Activated effector memory CD4-positive, alpha-beta T cell treated with Interleukin-2 at 50 U/mL for 16 hours (primary cell): ENCODE measurements at places on chromosomes 2 and 18.

GRCh38 chr2:219517954-219518778, 3.9 kb downstream of the ASIC4 start:
- DNase-seq: no peak

DNA sequence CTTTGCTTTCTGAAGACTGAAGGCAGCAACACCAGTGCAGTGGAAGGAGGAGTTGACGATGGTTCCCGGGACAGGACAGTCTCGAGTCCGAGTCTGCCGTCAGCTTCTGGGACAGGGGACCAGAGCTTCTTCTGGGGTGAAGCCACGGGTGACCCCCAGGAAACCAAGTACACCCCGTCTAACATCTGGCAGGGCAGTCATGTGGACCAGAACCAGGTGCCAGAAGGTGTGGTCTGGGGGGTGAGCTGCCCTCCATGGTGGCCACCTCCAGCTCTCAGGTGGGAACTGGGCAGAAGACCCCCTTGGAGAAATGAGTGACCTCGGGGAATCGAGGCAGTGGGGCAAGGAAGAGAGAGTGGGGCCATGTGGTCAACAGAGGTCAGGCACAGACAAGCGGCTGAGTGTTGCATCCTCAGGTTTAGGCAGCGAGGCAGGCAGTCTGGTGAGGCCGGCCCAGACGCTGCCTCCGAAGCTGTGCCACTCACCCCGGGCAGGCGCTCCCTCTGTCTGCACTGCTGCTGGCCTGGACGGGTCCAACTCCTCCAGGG, 204.3 kb downstream of the HDAC4 start:
- DNase-seq: no peak

DNA sequence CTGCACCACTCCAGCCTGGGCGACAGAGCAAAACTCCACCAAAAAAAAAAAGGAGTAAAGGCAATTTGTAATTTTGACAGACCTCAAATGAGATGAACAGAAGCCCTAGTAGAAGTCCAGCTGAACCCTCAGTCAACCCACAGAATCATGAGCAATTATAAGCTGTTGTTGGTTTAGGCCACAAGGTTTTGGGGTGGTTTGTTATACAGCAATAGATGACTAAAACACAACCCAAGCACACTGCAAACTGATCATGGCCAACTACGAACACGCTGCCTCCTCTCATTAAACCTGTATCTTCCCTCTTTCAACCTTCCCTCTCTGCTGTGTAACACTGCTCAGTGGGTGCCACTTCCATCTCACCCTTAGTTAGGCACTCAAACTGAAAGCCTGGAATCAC, 22.1 kb downstream of the AAK1 start:
- DNase-seq: no peak

DNA sequence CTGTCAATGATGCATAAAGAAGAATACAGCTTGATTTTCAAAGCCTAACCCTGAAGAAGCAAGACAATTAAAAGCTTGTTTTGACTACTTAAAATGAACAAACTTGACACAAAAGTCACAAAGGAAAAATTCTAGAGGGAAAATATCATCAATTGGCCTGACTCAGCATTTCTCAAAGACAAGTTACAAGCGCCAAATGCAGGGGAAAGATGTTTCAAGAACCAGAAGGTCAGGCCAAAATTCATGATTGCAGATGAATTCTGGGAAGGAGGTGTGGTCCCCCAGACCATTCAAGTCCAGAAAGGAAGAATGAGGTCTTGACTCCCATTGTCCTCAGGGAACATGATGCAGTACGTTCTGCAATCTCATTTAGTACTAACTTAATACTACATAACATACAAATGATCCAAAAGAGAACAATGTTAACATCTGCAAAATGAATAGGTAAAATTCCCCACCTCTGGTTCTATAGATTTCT, 64.5 kb downstream of the FAM210A start:
- DNase-seq: no peak

- no peak for DNase-seq
Measured at GRCh38 chr2:117963446-117963845, 50.4 kb downstream of the CCDC93 start.

- DNase-seq: no peak
Measured at GRCh38 chr2:138335036-138335435, 166.5 kb upstream of the SPOPL start.

DNA sequence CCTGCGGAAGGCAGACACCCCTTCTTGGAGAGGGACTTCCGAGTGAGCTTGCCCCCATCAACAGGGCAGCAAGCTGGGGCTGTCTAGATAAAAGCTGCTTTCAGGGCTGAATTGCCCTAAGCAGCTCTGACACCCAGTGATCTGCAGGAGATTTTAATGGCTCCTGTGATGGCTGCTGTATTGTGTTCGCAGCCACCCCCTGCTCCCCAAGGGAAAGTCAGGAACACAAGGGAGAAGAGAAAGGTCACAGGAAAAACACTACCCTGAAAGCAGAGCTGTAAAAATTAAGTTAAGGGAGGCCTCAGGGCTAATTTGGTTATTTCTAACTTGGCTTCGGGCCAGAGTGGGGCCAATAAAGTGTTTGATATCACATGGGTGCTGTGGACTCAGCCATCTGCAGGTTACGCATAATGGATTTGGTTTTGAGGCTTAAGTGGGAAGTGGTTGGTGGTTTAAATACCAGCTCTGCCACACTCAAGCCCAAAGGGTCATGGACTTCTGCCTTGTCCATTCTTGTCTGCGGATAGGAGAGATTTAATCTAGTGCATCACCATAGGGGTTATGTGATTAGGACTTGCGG, 147.6 kb downstream of the CLIP4 start:
- DNase-seq: no peak

DNA sequence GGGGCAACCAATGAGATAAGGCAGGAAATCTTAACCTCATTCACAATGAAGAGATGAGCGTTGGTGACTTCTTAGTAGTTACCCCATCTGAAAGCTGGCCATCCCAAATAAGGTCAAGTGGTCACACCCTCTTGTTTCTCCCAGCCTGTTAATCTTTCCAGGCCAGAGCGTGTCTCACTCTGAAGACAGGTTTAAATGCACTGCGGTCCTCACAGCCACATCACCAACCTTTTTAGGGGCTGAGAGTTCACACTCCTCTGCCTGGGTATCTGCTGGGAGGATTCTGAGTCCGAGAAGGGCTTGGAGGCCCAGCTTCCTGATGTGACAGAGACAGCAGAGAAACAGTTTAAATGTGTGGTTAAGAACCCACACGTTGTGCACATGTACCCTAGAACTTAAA, 13.3 kb upstream of the CNGA3 start:
- no peak for DNase-seq

GRCh38 chr18:44954257-44954656, 273.6 kb downstream of the SETBP1 start:
- no peak for DNase-seq

DNA sequence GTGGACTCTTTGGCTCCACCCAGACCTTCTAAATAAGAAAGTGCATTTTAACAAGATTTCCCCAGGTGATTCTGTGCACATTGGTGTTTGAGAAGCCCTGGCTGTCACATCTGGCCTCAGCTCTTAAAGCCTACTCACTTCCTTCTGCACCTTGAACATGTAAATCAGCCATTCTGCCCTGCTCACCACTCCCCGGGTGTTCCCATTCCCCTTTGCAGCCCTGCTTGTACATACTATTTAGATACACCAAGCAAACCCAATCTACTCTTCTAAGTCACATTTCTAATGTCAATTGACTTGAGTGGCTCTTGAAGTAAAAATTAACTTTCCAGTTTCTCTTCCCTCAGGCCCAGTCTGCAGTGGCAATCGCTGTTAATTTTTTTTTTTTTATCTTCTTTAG, 13.1 kb upstream of the SCN1A start:
- DNase-seq: no peak

- DNase-seq: no peak
Measured at GRCh38 chr18:12318334-12318697, 10.3 kb downstream of the TUBB6 start.

DNA sequence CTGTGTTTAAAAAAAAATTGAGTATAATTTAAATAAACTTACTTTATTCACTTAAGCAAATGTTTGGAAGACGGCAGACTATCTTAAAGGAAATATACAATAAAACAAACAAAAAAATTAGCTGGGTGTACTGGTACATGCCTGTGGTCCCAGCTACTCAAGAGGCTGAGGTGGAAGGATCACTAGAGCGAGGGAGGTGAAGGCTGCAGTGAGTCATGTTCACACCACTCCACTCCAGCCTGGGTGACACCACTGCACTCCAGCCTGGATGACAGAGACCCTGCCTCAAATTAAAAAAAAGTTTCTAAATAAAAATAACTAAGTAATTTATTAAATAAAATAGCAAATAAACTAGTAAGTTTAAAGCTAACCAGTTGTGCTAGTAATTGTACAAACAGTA, 7.5 kb downstream of the PUM2 start:
- DNase-seq: no peak

DNA sequence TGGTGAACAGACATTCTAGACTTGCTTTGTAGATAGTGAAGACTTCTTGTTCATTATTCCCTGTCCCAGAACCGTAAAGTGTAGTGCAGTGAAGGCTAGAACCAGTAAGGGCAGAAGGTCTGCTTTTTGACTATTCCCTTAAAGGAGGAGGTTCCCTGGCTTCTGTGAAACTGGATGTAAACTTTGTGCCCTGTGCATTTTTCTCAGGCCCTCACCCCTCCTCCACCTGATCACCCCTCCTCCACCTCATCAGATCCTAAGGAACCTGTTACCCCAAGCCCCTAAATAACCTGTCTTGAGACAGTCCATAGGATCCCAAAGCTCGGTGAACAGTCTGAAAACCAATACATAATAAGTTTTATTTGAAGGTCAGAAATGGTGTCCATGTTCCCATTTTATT, 33.7 kb downstream of the SFT2D3 start:
- no peak for DNase-seq

GRCh38 chr2:212610872-212611425, 72.3 kb upstream of the ERBB4 start:
- DNase-seq: no peak

GRCh38 chr2:43328832-43329231, 102.4 kb upstream of the ZFP36L2 start:
- no peak for DNase-seq

GRCh38 chr18:23350188-23350587, 102.9 kb upstream of the RIOK3 start:
- no peak for DNase-seq

DNA sequence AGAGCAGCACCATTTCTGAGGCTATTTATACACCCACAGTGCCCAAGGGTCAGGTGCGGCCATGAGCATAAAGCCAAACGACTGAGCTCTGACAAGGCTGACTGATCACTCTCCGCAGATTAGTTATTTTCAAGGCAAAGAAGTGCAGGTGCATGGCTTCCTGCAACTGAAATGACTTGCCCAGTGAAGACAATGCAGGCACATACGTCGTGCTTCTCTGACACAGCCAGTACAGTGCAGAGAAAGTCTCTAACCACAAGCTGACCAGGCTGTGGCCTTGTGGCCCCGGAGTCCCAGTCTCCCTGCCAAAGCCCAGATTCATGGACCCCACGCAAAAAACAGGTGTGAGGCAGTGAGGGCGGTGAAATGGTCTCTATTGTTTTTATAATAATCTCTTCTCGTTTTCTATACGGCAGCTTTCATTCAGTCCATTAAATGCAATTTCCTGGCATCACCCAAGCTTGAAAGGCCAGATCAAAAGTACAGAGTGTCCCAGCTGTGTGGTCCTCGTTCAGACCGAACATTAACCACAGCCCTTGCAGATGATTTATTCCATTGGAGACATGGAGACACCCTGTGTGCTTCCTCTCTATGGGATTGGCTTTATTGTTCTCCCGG, 447.0 kb upstream of the ID2 start:
- DNase-seq: no peak

GRCh38 chr2:21317131-21317530, 193.4 kb downstream of the TDRD15 start:
- no peak for DNase-seq

GRCh38 chr2:160491911-160492371, 1.7 kb downstream of the RBMS1 start:
- DNase-seq: no peak

DNA sequence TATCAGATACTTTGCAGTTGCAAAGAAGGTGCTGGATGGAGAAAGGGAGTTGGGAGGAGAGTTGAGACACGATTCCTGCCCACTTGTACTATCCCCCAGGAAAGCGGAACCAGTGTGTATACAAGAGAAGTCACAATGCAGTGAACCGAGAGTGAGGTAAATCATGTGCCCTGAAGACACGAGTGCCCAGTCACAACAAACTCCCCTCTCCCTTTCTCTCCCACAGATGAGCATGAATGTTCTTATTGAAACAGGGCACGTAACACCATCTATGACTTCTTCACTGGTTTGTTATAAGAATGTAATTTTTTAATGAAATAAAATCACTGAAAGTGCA, 155.7 kb downstream of the IRS1 start:
- DNase-seq: no peak

DNA sequence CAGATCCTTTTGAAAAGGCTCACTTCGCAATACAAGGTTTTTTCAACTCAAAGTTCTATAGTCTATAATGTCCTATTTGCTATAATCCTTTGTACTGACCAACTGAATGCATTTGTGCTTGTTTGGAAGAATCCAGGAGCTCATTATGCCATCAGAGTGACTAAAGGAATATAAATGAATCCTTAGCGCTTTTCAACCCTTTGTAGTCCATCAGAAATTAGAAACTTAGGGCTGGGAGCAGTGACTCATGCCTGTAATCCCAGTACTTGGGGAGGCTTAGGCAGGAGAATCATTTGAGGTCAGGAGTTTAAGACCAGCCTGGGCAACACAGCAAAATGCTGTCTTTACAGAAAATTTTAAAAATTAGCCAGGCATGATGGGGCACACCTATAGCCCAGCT, 330.2 kb upstream of the CHAC2 start:
- DNase-seq: no peak

DNA sequence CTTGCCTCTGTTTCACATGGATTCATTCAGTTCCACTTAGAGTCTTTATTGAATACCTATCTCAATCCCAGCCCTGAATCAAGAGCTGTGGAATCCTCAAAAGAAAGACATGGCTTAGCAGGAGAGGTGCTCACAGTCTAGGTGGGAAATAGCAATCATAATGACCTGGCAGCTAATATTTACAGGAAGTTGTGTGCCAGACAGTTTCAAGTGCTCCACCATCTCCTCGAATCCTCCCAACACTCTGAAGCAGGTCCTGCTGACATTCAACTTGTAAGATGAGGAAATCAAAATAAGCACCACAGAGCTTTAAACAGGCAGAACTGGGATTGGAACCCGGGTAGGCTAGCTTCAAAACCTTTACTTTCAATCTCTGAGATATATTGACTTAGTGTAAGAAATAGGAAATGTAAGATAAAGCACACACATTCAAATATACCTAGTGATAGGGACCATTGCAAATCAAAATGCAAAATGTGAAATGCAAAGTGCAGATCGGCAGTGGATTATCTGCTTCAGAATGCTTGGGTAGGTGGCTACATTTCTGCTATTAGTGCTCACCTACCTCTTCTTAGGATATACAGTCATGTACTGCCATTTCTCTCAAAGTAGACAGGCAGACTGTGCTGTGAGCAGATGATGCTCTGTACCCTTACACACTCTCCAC, 182.0 kb downstream of the PRKCE start:
- DNase-seq: no peak

- DNase-seq: no peak
Measured at GRCh38 chr2:226796012-226796839, 3.4 kb downstream of the IRS1 start.

GRCh38 chr18:7207366-7207915, 23.4 kb upstream of the LRRC30 start:
- no peak for DNase-seq
